NCI-H2107 (cell line): ENCODE measurements at places on chromosomes 4 and X.

- peak; percentile 1 for DNase-seq
Observed at GRCh38 chr4:67934628-67935027, 28.7 kb downstream of the TMPRSS11A start.

DNA sequence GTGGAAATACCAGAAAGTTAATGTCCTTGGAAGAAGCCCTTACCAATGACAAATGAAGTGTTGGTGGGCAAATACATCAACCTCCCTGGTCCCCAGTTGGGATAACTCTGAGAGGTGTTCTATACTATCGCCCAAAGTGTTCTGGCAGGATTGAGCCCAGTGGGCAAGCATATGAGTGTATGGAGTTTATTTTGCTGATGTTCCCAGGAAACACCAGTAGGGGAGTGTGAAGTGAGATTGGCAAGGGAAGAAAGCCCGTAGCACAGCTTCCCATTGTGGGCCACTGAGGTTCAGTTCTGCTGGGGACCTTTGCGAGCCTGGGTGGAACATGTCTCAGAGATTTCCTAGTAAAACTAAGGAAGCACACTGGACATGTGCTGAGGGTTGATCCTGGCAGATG lies 65.1 kb downstream of the ARHGAP6 start:
- no peak for DNase-seq

DNA sequence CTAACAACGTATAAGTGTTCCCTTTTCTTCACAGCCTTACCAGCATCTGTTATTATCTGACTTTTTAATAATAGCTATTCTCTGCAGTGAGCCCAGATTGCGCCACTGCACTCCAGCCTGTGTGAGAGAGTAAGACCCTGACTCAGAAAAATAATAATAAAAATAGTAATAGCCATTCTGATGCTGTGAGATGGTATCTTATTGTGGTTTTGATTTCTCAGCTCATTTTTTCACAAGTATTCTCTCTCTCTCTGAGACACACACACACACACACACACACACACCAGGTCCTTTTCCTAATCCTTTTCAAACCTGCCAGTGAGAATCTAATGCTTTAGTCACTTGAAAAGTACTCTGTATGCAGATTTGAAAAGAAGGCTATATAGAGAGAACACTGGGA lies 89.8 kb downstream of the CHIC2 start:
- no peak for DNase-seq

DNA sequence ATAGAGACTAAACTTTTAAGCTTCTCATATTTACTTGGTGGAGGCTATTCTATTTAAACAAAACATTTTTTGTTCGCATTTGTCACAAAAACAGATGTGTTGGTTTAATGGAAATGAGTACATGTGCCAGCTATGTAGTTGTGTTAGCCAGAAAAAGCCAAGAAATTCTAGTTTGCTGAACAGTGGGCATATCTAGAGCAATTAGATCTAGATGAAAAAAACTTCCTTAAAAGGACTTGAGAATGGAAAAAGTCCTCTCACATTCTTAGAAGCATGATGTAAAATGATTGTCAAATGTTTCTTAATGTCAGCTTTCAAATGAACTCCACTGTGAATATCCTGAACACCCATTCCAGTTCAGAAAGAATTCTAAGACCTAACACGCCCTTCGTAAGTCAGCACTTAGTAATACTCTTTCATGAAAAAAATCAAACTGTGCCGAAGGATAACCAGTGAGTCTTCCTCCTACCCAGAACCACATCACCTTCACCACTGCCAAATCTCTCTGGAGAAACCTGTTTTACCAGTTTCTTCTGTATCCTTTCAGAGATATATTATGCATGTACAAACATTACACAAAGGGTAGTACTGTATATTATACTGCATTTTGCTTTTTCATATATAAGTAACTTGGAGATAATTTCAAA lies 28.2 kb downstream of the PHKA1 start:
- no peak for DNase-seq

DNA sequence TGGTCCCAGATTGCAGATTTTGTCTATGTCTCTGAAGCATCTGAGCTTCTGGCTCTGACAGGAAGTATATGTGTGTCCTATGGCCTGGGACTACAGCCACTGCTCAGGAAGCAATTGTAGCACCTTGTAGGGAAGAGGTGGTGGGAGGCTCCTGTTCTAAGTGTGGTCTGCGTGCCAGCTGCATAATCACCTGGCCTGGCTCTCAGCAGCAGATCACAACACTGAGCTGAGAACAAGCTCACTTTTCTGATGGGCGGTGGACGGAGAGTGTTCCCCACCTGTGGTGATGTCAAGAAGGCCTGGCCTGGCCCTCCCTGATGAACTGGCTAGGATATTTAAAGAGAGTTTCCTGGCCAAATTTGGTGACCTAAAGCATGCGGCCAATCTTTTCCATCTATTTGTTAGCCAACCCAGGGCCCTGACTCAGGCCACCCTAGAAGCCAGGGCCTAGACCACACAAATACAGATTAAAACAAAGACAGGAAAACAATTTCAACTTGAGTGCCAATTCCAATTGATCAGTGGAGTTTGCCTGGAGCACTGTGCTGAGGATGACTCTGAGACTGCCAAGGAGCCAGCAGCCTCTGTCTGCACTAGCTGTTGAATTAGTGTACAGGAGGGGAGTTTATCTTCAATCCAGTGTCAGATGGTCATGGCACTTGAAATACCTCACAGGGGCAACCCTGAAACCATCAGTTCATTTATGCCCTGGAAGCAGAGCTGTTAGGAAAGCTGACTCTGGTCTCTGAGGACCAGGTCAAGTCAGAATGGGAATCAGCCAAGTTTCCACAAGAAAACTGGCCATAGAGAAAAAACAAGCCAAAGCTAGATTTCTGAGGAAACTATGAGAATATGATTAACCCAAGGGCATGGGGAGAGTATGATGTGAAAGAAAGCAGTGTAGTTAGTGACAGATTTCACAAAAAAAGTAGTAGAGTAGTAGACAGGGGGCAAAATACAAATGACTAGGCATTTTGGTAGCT lies 47.4 kb downstream of the PRDM5 start:
- no peak for DNase-seq

- DNase-seq, result no peak
Observed at GRCh38 chr4:110064295-110064694, 134.1 kb downstream of the ELOVL6 start.

GRCh38 chr4:165204462-165204830 lies 2.9 kb upstream of the KLHL2 start:
- no peak for DNase-seq

- no peak for DNase-seq
Observed at GRCh38 chr4:71304289-71304850, 34.5 kb upstream of the SLC4A4 start.

DNA sequence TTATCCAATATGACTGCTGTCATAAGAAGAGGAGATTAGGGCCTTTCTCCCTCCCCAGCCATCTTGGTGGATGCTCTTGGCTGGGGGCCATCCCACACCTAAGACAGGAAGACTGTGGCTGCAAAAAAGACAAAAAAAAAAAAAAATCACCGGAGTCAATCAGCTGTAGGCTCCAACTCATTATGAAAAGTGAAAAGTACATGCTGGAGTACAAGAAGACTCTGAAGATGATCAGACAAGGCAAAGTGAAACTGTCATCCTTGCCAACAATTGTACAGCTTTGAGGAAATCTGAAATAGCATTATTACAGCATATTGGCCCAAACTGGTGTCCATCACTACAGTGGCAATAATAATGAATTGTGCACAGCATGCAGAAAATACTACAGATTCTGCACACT lies 5.2 kb downstream of the EGFL6 start:
- DNase-seq, result no peak

- no peak for DNase-seq
Observed at GRCh38 chrX:85561231-85561630, 181.8 kb upstream of the POF1B start.

DNA sequence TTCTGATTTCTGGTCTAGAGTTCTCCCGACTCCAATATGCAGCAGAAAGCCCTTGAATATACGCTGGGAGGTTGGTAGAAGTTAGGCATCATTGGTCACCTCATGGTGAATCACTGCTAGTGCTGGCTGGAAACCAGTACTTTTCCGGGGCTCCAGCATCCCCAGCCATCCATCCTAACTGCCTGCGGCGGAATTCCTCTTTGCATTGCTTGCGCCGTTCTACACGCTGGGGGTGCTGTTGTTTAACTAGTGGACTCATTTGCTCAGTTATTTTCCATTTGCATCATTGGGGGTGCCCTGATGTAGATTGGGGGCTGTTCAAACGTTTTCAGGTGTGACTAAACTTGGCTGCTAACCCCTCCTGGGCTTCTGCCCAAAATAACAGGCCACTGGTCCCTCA lies 23.3 kb upstream of the GPR50 start:
- DNase-seq, result no peak

GRCh38 chrX:100750883-100751282 lies 19.0 kb upstream of the SYTL4 start:
- no peak for DNase-seq

DNA sequence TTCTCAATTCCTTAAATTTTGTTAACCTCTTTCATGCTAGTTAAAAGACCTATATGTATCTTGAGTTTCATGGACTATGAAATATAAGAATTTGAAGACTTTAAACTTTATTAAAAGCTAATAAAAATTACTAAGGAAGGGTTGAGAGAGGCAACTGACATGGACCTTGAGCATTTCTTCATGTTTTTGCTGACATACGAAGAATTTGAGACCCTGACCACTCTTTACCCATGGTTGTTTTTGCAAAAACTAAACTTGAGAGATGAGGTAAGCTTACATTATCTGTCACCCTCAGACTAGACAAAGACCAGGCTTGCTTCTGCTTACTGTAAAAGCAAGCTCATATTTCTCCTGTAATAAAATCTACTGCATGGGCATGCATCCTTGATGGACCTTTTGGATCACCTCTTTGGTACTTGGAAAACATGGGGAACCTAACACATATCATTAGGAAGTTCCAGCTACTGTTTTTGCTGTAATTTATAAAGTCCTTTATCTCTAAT lies 338.2 kb upstream of the PABPC4L start:
- no peak for DNase-seq

DNA sequence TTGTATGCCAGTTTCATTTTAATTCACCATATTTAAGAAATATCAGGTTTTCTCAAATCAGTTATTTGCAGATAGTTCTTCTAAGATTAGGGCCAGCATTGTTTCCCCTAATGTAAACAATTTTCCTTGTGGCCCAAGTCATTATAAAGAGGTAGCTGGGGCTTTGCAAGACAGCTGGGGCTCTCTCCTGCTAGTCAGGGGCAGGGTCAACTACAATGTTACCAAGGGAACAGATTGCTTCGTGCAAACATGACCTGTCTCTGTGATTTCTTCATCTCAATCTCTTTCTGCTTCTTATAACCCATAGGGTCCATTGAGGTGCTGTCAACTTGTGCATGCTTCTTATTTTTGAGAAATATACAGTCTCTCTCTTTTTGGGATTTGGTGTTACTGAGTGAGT lies 12.1 kb downstream of the ARMCX6 start:
- DNase-seq, result no peak

GRCh38 chrX:111010111-111010510 lies 85.9 kb upstream of the PAK3 start:
- no peak for DNase-seq

- no peak for DNase-seq
Observed at GRCh38 chr4:8422327-8422726, 18.2 kb downstream of the ACOX3 start.

GRCh38 chr4:138204507-138204906 lies 37.6 kb downstream of the SLC7A11 start:
- DNase-seq, result no peak

DNA sequence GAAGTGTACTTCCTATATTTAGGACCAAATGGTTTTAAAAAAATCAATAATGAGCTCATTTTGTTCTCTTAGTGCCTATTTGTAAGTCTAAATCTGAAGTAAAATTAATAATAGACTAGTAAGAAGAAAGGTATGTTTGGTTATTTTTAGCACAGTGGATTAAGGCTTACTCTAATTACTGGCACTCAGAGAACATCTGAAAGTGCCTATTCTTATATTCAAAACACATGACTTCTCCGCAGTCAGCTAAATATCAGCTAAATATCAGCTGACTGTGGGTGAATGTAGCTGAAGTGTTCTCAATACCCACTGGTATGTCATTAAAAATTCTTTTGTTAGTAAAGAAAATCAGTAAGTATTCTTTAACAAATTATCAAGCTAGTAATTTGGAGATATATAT lies 6.0 kb downstream of the AP1S2 start:
- no peak for DNase-seq

- DNase-seq, result no peak
Observed at GRCh38 chrX:19174401-19175025, 52.2 kb upstream of the ADGRG2 start.

GRCh38 chr4:140702096-140702757 lies 54.0 kb downstream of the TBC1D9 start:
- DNase-seq, result no peak

DNA sequence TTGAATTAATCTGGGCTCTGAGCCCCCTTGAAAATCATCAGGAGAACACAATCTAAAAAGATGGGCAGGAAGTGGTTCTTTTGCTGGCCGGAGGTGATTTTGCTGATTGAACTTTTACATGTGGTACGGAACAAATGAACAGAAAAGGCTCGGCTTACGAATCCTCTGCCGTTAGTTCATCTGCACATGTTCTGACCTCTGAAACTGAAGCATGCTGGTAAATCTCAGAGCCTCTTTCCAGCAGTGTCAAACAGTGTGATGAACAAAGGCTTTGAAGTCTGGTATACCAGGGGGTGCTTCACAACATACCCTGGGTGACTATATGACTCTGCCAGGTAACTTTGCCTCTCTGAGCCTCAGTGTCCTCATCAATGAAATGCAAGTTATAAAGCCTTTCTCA lies 194.2 kb upstream of the C1QTNF7 start:
- DNase-seq, result no peak

GRCh38 chrX:26871967-26872366 lies 591.2 kb downstream of the PPP4R3C start:
- no peak for DNase-seq

DNA sequence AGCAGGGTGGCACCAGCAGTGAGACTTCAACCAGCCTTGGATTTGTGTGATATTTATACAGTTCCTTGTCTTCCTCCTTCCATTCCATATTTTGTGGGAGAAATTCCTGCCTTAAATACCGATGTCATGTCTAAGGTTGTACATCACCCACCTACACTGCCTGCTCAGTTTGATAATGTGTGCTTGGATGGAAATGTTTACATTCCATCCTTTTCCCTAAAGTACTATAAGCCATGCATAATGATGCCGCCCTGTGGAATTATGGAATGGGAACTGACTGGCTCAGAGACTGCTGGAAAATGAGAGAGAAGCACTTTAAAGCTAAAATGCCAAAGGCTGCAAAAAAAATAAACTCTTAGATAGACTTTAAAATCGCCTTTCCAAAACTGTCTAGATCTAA lies 11.3 kb upstream of the GLUD2 start:
- no peak for DNase-seq

DNA sequence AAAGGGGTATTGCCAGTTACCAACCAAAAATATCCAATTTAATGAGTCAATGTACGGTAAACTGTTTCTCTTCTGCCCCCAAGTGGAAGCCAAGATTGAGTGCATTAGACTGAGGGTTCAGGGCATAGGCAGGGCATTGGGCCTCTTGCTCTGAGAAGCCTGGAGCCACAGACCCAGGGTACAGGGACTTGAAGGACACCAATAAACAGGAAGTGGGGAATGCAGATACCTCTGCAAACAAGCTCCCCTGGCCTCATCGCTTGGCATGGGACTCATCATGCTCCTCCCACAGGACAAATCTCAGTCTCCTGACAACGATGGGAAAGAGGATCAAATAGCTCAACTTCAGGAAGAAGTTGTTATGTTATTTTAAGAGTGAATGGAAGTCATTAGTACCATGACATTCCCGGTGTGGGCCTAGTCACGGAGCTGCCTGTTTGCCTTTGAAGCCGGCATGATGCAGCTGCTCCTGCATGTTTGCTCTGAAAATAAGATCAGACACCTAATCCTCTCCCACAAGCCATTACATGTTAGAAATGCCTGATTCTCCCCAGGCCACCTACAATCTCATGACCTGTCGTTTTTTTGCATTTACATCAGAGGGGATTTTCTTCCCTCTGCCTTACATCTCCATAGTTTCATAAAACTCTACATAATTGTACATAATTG lies 224.2 kb downstream of the RCHY1 start:
- DNase-seq, result no peak
